SW480 (cell line): ENCODE measurements at places on chromosomes 11 and 22.

GRCh38 chr11:47460571-47461235, 11.8 kb upstream of the RAPSN start:
- DNase-seq = no peak

DNA sequence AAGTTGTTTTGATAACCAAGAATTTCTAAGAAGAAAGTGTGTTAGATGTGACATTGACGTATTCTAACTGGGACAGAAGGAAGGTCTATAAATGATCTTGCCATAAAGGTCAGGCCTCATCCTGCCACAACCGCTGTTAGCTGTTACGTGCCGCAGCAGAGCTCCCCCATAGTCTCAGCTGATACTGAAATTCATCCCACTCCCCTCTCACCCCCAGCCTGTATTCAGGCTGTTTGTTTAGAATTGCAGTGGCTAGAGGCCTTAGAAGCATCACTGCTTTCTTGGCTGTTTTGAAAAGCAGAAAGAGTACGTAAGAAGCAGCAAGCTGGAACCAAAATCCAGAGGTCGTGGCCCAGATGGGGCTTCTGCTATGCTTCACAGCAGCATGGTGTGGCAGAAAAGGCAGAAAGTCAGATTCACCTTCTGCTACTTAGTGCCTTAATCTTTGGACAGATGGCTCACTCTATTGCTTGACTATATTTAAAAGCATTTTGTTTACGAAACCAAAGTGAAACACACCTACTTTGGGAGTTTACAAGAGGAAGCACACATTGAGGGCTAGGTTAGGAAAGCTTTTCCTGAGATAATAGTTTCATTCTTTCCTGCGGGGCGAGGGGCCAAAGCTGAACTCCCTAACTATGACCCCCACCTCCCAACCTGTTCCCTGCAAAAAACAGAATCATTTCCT, 950 bp upstream of the LAYN start:
- no peak for DNase-seq

GRCh38 chr11:74806267-74806666, 57.6 kb downstream of the RNF169 start:
- DNase-seq = no peak

DNA sequence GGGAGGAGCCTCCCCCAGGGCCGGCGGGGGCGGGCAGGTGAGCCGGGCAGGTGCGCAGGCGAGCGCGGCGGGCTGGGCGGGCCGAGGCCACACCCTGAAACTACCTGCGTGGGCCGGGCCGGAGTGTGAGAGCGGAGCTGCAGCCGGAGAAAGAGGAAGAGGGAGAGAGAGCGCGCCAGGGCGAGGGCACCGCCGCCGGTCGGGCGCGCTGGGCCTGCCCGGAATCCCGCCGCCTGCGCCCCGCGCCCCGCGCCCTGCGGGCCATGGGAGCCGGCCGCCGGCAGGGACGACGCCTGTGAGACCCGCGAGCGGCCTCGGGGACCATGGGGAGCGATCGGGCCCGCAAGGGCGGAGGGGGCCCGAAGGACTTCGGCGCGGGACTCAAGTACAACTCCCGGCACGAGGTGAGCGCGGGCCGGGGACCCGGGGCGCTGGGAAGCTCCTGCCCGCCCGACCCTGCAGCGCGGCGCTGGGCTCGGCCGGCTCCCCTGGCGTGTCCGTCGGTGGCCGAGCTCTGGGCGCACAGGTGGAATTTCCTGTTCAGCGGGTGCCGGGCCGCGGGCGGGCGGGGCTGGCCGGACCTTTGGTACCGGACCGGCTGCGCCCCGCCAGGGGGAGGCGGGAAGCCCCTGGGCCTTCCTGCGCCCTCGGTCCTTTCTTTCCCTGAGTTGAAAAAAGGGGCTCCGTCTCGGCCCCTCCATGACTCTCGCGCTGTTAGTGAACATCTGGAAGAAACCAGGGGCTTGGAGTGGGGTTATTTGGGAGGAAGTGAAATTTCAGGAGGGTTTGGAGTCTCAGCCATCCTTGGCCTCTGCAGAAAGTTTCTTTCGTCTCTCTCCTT, at the start of gene ST14:
TSS of gene ST14 (plus strand) at position 126 of the 841 bp plus-strand sequence. CDS start at position 324, 198 bp downstream.
- peak; percentile 79 for DNase-seq

DNA sequence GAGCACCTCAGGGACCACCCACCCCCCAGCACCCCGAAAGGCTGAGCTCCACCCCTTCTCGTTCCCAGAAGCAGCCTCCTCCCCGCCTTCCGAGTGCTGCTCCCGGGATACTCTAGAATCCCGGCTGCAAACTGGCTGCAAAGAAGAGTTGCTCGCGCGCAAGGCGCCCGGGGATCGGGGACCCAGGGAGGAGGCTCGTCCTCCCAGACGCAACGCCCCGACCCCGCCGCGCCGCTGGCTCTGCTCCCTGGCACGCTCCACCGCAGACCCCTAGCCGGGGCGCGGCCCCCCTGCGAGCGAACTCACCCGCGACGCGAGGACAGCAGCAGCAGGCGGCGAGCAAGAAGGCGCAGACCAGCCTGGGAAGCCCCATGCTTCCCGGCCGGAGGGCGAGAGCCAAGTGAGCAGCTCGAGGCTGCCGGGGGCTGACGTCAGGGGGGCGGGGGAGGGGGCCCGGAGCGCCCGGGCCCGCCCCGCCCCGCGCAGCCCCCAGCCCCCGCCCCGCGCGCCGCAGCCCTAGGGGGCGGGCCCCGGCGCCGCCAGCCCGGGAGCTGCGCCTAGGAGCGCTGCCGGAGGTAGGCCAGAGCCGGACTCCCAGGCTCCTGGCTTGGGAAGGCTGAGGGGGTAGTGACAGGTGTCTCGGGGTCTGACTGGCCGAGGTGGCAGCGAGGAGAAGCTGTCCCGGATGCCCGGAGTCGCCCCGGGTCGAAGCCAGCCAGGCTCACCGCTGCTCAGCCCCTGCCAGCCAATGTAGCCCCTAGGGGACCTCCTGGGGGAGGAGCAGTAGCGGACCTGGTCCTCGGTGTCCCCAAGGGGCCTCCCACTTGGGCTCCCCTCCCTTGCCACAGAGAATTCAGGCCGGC, at the start of gene MCAM:
TSS of gene MCAM (minus strand) at position 402 of the 863 bp plus-strand sequence. CDS start at position 373, 29 bp downstream.
- DNase-seq = peak; percentile 31

DNA sequence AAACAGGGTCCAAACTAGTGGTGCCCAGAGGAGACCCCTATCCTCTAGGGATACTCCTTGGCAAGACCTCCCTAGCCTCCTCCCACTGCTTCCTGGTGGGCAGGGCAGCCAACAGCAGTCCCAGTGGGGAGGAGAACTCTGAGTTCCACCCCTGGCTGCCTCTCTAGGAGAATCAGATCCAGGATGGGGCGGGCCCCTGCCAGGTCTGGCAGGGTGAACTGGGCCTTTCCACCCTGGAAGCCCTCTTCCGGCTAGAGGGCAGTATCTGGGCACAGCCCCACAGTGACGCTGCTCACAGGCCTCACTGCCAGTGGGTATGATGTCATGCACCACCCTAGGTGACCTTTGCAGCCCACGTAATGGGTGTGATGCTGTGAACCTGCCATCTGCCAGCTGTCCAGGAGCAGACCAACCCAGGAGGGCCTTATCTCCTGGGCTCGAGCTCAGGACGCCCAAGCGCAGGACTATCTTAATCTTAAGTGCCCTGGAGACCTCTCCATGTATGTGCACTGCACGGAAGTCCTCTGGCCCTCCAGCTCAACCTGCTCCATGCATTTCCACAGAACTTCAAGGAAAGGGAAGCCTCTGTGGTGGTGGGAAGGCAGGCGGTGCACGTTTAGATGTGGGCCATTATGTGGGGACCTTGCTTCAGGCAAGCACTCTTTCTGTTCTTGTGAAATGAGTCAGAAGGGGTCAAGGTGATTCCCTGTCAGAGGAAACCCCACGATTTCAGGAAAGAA, 31.8 kb upstream of the FCHSD2 start:
- no peak for DNase-seq

DNA sequence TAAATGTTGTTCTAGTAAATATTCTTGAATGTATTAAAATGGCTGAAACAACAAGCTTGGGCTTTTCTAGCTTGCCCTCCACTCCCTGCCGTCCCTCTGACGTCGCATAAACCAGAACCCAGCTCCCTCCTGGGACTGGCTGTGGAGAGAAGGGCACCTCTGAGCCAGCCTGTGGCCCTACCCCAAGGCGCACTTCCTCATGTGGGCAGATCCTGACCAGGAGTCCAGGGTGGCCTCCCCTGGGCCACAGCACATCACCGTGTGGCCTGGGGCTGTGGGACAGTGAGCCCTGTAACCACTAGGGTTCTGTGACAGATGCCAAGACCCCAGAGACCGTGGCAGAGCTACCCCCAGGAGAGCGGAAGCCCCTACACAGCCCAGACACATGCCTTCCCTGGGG, 10.2 kb upstream of the ADORA2A start:
- DNase-seq = no peak

DNA sequence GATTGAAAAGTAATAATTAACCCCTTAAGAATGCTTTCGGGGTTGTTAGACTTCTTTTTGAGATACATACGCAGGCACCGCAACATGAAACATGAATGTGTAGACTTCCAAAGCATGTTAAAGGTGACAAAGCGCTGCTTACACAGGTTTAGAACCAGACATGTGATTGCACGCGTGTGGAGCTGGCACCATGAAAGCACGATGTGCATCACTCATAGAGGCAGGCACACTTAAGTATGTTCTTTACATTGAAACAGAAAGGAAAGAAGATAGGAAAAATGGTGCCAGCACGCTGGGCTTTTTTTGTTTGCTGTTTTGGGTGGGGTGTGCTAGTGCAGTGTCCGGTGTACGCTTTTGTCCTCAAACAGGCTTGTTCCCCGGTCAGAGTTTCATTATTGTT, 83.6 kb upstream of the PPARA start:
- DNase-seq = no peak

GRCh38 chr11:10623797-10624761, 55.6 kb upstream of the LYVE1 start:
- peak; percentile 42 for DNase-seq

DNA sequence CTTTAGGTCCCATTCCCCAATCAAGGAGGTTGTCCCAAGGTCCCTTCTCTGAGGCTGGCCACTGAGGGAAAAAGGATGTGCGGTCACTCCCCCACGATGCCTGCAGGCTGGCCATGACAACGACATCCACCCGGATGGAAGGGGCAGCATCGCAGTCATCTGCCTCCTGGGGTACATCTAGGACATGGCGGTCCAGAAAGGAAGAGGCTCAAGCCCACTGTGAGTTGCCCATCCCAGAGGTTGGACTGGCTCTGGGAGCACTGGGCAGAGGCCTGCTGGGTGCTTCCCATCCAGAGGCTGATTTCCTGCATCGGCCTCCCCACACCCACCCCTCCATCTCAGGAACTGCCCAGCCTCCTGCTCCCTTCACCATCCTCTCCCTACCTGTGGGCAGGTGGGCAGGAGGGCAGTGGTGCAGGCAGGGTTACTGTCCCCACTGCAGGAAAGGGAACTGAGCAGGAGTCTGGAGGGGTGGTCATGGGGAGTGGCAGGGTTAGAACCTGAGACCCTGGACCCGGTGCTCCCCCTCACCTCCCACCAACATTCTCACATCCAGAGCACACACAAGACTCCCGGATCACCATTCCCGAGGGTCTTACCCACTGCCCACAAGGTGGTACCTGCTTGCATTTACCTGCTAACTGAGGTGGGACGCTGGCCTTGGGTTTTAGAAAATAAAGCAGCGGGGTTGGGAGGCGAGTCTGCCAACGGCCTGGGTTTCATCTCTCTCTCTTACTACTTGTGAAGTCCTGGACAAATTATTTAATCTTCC, 4.4 kb downstream of the RCE1 start:
- DNase-seq = no peak

- no peak for DNase-seq
These were observed 7.7 kb upstream of the MN1 start for GRCh38 chr22:27809226-27809603.

GRCh38 chr22:27612115-27612514, 189.4 kb downstream of the MN1 start:
- DNase-seq = no peak

- DNase-seq = no peak
These were observed 30.5 kb downstream of the ALG12 start for GRCh38 chr22:49887702-49888101.

- no peak for DNase-seq
These were observed 200.2 kb downstream of the PGR start for GRCh38 chr11:100929377-100929776.

DNA sequence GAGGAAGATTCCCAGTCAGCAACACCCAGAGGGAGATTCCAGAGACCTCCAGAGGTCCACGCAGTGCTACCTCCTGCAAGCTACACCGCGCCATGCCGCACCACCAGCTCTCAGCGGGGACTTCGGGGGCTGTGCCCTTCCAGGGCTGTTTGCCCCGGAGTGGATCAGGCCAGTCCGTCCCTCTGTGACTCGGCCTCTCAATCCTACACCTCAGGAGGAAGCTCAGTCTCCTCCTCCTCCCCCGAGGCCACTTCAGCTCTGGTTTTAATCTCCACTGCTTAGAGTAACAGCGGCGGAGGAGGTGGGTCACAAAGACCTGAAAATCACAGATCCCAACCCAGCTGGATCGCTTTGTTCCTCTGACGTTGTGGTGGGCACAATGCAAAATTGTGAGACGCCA, 68.6 kb downstream of the PHF21B start:
- DNase-seq = no peak

- no peak for DNase-seq
These were observed 82.2 kb upstream of the AKIP1 start for GRCh38 chr11:8828580-8829361.

DNA sequence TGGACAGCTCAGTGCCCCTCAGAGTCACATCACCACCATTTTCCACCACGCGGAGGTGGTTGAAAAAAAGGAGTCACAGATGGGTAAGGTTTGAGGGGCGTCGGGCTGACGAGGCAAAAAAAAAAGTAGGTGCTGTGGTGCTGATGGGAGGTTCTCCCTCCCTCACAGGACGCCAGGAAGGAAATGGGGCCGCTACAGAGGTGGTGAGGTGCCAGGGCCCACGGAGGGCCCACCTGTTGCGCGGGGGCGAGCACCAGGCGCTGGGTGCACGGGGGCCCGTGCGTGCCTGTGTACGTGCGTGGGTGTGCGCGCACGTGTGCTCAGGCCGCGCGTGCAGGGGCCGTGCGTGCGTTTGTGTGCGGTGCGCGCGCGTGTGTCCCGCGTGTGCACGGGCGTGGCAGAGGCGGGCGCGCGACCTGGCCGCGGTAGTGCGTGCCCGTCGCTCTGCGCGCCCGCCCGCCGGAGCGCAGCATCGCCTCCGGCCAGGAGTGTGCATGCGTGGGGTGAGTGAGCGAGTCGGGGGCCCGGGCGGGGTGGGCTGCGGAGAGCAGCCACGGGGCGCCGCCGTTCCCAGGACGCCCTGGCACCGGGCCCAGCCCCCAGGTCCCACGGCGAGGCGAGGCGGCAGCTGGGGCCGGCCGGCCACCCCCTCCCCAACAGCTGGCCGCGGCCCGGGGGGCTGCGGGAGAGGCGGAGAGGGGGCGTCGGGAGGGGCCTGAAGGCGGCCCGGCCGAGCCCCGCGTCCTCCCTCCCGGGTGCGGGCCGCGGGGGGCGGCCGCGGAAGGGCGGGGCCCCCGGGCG, 2.8 kb downstream of the PDGFB start:
- no peak for DNase-seq
